ENCODE measurements at places on chromosomes 4 and X.

GRCh38 chrX:46575586-46575985 lies 2.0 kb downstream of the CHST7 start:
- no peak for DNase-seq

GRCh38 chrX:10859353-10859752 lies 239.0 kb upstream of the MID1 start:
- no peak for DNase-seq

DNA sequence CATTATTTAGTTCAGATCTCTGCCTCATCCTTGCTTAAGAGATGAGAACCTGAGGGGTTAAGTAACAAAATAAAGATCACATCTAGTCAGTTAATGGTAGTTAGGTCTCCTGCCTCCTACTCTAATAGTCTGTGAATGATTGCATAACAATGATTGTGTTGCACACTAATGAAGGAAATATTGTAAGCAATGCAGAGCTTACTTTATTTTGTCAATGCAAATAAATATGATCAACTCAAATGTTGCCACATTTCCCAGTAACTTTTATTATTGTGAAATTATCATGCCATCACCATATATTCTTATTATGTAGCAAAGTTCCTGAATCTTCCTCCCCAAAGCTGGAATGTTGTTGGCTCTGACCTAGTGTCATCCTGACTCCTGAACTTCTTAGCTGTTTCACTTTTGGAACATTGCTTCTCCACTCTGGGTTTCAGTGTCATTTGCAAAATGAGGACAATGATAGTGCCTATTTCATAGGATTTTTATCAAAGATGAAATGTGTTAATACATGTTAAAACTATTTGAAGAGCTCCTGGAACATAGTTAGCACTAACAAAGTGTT lies 17.0 kb upstream of the GABRA4 start:
- DNase-seq, result no peak

- DNase-seq, result no peak
Observed at GRCh38 chrX:27767387-27767786, 40.4 kb upstream of the MAGEB10 start.

DNA sequence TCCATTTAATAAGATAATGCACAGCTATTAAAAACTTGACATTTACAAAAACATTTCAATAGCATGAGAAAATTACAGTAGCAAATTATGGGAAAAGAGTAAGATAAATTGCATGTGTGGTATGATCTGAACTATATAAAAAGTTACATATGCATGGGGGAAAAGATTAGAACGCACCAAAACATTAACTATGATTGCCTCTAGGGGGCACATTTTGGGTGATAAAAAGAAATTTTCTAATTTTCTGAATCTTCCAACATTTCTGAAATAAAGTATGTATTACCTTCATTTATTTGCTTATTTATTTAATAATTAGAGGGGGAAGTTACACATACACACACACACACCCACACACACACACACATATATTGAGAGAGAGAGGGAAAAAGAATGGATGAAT lies 19.6 kb upstream of the KDM5C start:
- no peak for DNase-seq

GRCh38 chr4:15965325-15965724 lies 2.4 kb upstream of the FGFBP2 start:
- no peak for DNase-seq

DNA sequence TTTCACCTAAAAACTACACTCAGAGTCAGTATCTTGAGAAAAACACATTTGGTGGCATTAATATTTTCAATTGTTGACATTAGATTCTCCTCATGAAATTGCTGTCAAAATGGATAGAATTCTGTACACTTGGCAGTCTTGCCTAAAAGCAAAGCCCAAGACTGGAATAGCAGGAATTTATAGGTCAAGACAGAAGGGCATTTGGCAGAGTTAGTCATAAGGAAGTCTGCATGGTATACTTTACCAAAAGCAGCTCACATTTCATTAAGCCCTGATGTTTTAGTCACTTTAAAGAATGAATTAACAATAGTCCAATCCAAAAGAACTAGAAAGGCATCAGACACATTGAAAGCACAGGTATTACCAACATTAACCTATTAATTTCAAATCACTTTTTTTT lies 7.1 kb downstream of the CCDC160 start:
- no peak for DNase-seq

GRCh38 chr4:36446275-36446674 lies 164.9 kb downstream of the DTHD1 start:
- DNase-seq, result no peak

- no peak for DNase-seq
Observed at GRCh38 chr4:158410272-158410671, 111.4 kb upstream of the RXFP1 start.

GRCh38 chr4:140103676-140104075 lies 50.3 kb downstream of the MAML3 start:
- no peak for DNase-seq

DNA sequence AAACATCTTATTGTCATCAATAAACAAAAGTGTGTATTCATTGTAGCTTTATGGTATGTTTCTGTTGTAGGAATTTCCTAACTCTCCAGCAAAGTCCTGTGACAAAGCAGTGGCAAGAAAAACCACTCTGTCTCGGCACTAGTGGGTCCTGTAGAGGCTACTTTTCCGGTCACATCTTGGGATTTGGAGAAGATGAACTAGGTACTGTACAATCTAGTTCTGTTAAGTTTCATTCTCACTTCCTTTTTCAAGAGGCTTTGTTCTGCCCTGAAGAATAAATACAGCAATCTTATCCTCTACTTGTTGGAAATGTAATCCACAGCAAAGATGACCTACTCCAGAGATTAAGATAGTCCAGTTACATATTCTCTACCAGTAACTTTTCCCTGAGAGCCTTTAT lies 69.3 kb downstream of the HHIP start:
- DNase-seq, result no peak

- no peak for DNase-seq
Observed at GRCh38 chr4:102878901-102879300, 10.1 kb downstream of the CISD2 start.

DNA sequence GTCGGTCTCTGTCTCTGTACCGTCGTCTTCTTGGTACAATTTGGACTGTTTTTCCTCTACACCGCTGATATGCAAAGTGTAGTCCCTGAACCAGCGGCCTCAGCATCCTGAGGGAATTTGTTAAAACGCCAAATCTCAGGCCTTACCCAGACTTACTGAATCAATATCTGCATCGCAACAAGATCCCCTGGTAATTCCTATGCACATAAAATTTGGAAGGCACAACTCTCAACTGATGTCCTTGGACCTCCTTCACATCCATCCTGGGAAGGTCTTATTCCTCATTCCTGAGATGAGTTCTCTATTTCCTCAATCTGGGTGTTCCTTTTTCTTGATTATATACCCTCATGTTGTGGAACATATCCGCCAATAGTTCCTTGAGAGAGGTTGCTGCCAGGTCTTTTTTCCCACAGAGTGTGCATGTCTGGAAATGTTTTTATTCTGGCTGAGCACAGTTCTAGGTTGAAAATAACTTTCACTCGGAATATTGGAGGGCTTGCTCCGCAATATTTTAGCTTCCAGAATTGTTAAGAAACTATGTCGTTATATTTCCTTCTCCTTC lies 738 bp upstream of the HPF1 start:
- no peak for DNase-seq

GRCh38 chr4:106530821-106531220 lies 162.2 kb upstream of the GIMD1 start:
- DNase-seq, result no peak

DNA sequence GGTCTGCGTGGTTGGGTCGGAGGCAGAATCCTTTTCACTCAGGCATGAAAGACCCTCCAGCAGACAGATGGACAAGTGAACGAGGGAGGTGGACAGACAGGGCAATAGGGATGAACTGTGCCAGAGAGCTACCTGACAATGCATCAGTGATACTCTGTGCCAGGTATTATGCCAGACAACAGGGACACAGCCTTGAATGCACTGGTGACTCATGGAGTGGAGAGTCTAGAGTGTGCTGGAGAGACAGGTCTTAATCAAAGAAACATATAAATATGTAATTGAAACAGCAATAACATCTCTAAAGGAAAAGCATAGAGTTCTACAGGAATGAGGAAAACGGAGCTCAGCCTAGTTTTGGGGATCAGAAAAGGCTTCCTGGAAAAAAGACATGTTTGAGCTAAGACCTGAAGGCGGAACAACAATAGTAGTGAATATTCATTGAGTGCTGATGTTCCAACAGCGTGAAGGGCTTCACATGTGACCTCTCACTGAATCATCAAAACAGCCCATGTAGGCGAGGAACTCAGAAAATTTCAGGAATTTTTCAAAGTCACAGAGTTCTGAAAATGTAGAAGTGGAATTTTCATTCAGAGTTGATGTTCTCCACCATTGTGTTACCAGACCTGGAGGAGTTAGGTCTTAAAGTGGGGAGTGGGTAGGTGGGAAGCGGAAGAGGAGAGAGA lies 20.0 kb upstream of the FGFBP2 start:
- DNase-seq, result no peak

- DNase-seq, result no peak
Observed at GRCh38 chr4:11564021-11564420, 135.3 kb upstream of the HS3ST1 start.

DNA sequence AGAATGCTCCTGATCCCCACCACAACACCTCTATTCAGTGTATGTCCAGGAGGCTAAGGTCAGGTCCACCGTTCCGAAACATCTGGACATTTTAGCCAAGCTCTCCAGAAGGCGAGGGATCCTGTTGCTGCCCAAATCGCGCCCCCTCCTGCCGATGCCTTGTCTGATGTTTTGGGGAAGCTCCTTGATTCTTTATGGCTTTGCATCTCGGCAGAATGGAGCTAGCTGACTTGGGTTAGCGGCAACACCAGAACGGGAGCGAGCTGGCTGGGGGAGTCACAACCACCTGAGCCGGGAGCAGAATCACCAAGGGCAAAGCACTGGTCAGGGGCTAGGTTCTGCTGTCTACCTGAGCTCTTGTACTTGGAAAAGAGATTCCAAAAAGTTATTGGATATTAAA lies 6.6 kb upstream of the POU3F4 start:
- DNase-seq, result no peak

GRCh38 chrX:103107836-103108235 lies 14.9 kb upstream of the NXF3 start:
- DNase-seq, result no peak

- DNase-seq, result no peak
Observed at GRCh38 chr4:22003878-22004277, 55.3 kb upstream of the KCNIP4 start.

DNA sequence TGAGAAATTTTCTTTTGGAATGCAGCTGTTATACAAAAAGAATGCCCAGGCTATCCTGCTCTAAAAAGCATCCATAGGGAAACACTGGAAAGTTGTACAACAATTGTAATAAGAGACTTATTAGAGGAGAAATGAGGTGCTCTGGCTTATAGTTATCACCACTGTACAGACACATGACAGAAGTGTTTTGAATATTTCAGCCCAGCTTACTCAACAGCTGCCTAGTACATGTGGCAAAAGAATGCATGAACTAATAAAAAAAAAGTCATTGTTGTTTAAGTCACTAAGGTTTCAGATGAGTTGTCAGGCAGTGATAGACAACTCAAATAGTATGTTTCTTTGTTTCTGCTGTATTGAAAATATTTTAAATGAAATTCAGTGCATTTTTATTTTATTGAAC lies 307.7 kb downstream of the GPM6A start:
- no peak for DNase-seq

- no peak for DNase-seq
Observed at GRCh38 chrX:153433781-153434285, 12.0 kb downstream of the TREX2 start.

GRCh38 chr4:80286451-80286850 lies 20.0 kb downstream of the FGF5 start:
- no peak for DNase-seq

- no peak for DNase-seq
Observed at GRCh38 chr4:1274871-1275270, 14.8 kb upstream of the MAEA start.

GRCh38 chr4:166277401-166277800 lies 404.4 kb downstream of the TLL1 start:
- no peak for DNase-seq

DNA sequence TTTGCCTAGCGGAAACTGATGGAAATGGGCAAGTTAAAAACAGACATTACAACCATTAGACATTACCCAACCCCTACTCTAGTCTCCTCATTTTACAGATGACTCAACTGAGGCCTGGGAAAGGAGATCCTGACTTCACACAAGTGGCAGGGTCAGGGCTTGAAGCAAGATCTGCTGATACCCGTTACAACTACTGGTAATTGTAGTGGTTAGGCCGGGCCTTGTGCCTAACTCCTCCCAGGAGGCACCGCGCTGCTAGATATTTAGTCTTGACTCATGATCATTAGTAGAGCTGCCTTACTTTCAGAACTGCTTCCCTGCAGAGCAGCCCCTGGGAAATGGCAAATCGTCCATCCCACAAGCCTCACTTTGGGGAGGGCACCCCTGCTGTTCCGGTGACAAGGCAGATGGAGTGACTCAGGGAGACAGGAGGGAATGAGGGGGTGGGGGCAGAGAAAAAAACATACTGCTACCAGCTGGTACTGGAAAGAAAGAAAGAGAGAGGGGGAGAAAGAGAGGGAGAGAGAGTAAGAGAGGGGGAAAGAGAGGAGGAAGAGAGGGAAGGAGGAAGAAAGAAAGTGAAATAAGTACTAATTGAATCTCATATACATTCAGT lies 12.2 kb downstream of the ARHGEF6 start:
- peak; percentile 87 for DNase-seq

- no peak for DNase-seq
Observed at GRCh38 chr4:108940634-108941033, 177.8 kb upstream of the ETNPPL start.

DNA sequence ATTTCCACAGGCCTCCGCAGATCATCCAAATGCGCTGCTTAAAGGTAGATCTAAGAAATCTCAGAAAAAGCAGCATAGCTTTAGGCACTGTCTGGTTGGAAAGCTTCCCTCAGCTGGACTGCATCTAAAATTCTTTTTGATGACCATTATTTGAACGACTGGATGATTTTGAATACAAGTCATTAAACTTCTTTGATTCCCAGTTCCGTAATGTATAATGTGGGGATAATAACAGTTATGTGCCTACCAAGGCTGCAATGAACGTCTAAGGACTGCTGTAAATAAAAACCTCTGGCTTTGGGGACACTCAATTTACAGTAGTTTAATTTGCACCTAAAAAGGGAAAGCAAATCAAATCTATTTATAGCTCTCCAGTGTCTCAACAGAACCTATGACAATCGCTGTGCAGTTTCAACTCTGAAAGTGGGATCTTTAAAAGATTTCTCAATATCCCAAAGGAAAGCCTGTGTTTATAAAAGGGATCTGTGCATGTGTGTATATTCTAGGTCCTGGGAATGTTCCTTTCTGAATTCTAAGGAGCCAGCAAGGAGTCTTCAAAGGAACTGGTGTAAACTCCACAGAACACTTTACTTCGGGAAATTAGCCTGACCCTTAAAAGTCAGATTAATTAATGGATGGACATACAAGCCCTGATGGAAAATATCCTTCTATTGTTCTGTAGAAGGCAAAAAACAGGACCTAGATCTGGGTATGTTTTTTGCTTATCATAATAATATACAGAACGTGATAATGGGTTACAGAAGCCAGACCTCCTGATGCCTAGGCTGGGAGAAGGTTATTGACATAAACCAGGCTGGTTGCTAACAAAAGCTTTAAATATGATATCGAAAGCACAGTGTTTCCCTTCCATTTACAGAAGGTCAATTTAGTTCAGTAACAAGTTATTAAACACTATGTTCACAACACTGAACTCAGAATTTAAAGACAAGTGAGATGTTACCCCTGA lies 53.4 kb downstream of the AFAP1 start:
- no peak for DNase-seq

- peak; percentile 76 for DNase-seq
Observed at GRCh38 chrX:413322-414201, 26.9 kb upstream of the PPP2R3B start.

GRCh38 chr4:188971125-188971524 lies 831.9 kb downstream of the TRIML1 start:
- DNase-seq, result no peak

- no peak for DNase-seq
Observed at GRCh38 chr4:182251116-182251515, 7.9 kb downstream of the TENM3 start.
